Fibroblast of lung (primary cell): ENCODE measurements at places on chromosomes 1 and 21. TPM values are rescaled to one million over a fixed set of nuclear protein-coding genes. Genes with fewer than 3 reads are reported as not detected.
A peak's percentile ranks its signal among the peaks of the same experiment; 100 is the strongest.

- no peaks in the 10 kb centered on the region for H3K36me3 ChIP-seq
- no peaks in the 10 kb centered on the region for H3K27me3 ChIP-seq
- H3K27ac ChIP-seq, result no peak overlapping the region
- peak; percentile 69 for DNase-seq
- H3K4me1 ChIP-seq, result peaks cover 2% of the 10 kb centered on the region
These were observed 84.4 kb downstream of the RNF220 start for GRCh38 chr1:44489481-44489880.

The KCNJ6 gene
- under 0.01 TPM in 1 of 2 replicates, not detected in the other for total RNA-seq

DNA sequence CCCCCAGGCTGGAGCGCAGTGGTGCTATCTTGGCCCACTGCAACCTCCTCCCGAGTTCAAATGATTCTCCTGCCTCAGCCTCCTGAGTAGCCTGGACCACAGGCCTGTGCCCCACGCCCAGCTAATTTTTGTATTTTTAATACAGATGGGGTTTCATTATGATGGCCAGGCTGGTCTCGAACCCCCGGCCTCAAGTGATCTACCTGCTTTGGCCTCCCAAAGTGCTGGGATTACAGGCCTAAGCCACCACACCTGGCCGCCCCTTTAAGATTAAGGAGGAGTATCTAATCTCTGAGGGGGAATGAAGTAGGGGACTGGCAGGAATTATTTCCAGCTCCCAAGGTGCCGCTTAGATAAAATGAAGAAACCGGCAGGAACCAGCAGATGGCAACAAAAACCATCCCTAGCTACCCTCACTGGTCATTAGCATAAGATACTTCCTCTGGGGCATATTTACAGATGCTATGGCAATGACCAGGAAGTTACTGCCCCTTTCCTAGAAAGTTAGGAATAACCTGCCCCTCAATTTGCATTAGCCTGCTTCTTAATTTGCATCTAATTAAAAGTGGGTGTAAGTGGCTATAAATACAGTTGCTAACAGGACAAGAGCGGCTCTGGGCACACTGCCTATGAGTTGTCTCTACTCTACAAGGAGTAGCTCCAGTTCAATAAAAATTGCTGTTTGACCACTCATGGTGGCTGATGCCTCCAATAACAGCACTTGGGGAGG is 7.1 kb upstream of the NSUN4 start:
- no peaks in the 10 kb centered on the region for H3K4me1 ChIP-seq
- no peaks in the 10 kb centered on the region for H3K36me3 ChIP-seq
- peak; percentile 31 for DNase-seq
- H3K4me3 ChIP-seq, result no peak overlapping the region
- no peaks in the 10 kb centered on the region for H3K27me3 ChIP-seq

The RAD54L gene
- total RNA-seq, result 0.26 and 0.66 TPM in 2 replicates

DNA sequence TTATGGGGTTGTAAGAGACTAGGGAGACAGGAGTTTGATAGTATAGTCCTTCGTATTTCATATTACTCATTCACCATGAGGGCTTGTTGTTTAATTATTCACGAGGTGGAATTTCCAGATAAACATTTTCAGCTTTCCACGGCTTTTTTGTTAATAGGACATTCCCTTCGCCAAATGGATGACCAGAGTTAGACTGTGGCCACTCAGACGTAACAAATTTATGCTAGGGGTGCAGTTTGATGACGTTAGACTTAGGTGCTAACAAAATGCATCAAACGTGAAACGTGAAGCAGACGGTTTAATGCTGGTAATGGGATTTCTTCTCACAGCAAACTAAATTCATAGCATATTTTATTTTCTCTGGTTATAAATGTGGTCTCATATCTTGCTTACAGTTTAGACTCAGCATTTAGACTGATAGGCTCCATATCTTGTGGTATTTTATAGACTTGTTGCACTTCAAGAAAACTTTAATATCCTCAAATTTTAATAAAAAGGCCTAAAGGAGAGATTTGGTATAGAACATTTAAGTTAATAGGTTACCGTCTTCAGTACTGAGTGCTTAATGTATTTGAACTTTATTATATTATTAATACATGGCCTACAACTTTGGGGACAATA is 2.3 kb downstream of the DHX9 start:
- H3K27ac ChIP-seq, result no peak overlapping the region
- H3K36me3 ChIP-seq, result peaks cover 4% of the 10 kb centered on the region
- peak; percentile 69 for DNase-seq
- no peaks in the 10 kb centered on the region for H3K27me3 ChIP-seq
- H3K4me3 ChIP-seq, result peak overlapping the region; percentile 89
- H3K4me1 ChIP-seq, result peaks cover 5% of the 10 kb centered on the region

The MATN1 gene
- 0.26 TPM in 1 of 2 replicates, not detected in the other for total RNA-seq
